ENCODE measurements at places on chromosomes 7 and 10.
A peak's percentile ranks its signal among the peaks of the same experiment; 100 is the strongest.

GRCh38 chr10:123019941-123020703 is 11.3 kb downstream of the ACADSB start:
- no peak for DNase-seq

GRCh38 chr7:157136372-157136771 is 2.4 kb upstream of the UBE3C start:
- no peak for DNase-seq

DNA sequence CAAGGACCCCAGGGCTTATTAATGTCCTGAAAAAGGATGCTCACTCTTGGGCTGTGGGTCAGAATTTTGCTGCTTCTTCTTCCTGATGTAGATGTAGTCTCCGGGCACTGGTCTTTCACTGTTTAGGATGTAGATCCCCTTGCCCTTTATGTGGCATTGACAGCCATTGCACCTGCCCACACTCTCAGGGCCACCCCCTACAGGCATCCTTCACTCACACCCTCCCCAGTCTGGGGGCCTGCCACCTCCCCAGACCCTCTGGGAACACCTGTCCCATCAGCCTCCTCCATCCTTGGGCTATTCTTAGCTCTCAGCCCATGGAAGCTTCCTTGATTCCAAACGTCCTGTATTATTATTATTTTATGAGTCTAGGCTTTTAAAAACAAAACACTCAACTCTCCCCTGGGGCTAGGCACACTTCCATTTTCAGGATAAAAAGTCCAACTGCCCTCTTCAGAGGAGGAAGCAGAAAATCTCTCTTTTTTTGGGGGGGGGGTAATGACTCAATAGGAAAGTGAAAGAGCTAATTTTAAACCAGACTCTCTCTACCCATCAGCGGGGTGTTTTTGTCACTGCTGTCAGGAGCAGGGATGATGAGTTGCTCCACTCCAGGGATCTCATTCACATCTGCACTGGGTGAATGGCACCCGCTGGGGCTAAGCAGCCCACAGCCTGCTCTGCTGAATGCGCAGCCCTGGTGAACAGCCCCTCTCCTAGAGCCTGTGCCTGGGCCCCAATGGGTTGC is 11.5 kb upstream of the KLRG2 start:
- DNase-seq, result peak; percentile 13

DNA sequence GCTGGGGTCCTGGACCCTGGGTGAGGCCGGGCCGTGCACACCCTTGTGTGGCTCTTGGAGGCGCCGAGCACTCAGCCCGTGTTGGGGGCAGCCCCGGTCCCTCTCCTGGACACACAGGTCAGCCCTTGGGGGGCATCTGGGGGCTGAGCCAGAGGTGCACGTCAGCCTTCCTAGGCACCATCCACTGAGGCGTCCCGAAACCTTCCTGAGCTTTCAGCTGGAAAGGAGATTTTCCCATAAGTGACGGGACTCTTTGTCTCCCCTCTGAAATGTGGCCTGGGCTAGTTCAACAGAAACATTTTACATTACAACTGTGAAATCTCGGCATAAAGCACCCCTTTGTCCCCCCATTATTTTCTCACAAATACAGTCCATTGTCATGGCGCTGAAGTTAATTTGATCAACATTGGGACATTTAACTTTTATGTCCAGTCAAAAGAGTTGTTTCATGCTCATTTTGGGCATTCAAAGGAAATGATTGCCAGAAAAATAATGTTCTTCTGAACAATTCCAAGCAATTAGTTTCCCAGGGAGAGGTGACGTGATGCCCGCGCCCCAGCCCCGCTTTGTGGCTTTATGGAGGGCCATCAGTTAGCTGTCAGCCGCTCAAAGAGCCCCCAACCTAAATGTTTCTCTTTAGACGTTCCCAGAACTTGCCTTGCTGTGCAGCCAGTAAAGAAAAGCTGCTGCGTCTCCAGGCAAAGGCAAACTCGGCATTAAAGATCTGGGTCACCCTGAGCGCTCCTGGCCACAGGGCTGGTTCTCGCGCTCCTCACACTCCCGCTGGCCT is 70.8 kb downstream of the NKX6-2 start:
- no peak for DNase-seq

DNA sequence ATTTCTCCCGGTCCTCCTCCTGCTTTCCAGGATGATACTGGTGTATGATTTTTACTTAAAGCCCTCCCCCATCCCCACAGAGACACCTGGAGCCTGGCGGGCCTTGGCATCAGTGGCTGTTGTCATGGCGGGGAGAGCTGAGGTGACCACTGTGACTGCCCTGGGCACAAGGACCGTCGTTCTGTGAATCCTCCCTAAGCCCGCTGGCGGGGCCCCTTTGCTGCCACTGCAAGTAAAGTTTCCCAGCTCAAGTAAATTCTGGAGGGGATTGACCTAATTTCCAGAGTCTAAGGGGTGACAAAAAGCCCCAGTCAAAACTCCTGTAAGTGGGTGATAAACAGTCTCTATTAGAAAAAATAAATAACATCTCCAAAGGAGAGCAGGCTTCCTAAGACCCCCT is 393.2 kb upstream of the PODXL start:
- DNase-seq, result no peak

DNA sequence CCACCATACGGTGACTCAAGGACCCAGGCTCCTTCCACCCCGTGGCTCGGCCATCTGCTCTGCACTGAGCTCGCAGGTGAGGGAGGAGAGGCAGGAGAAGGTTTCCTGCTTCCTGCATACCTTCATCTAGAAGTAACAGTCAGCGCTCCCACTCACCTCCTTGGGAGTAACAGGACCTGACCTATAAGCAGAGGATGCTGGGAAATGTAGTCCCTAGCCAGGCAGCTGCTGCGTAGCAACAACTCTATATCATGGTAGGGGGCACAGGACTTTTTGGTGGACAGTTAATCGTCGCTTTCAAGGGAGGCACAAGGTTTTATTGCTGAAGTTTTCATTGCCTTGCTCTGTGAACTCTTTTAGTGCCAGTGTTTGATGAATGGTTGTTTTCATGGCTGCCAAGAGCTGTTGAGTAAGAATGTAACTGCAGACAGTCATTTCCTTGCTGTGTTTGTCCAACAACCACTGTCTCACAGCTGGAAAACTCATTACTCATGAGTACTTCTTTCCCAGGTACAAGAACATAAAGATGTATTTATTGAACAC is 10.2 kb upstream of the ZFYVE27 start:
- no peak for DNase-seq

DNA sequence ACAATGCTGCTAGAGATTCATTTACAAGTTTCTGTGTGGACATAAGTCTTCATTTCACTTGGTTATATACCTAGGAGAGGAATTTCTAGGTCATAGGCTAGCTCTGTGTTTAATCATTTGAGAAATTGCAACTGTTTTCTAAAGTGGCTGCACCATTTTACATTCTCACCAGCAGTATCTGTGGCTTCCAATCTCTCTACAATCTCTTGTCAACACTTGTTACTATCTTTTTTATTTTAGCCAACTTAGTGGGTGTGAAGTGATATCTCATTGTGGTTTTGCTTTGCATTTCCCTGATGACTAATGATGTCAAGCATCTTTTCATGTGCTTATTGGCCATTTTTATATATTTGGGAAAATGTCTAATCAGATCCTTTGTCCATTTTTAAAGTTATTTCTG is 53.0 kb upstream of the DRGX start:
- DNase-seq, result no peak

- no peak for DNase-seq
These were observed 127.3 kb downstream of the CAMK1D start for GRCh38 chr10:12476656-12477055.

- DNase-seq, result no peak
These were observed 115.0 kb downstream of the PLXDC2 start for GRCh38 chr10:19930936-19931893.

DNA sequence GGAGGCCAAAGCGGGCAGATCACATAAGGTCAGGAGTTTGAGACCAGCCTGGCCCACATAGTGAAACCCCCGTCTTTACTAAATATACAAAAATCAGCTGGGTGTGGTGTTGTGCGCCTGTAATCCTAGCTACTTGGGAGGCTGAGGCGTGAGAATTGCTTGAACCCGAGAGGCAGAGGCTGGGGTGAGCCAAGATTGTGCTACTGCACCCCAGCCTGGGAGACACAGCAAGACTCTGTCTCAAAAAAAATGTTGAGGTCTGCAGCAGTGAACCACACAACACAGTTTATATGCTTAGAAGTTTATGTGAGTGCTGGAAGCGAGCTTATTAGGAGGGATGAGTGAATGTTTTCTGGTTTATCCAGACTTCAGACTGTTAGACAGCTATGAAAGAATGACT is 10.4 kb downstream of the LHPP start:
- DNase-seq, result no peak

- no peak for DNase-seq
These were observed 20.6 kb downstream of the IMPDH1 start for GRCh38 chr7:128389085-128389617.

DNA sequence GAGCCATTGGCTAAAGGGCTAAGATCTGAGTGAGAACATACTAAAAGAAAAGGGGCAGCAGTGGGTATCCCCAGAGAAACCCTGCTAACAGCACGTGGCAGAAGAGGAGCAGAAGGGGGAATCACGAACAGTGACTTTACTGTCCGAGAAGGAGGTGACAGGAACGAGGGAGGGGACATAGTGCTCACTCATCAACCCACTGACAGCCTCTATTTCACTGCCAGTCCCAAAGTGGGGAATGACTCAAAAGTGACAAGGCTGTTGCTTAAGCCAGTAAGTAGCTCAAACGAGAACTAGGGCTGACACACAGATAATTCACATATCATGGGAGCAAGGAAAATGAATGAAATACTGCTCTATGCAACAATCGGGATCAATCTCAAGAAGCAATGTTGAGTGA is 92.7 kb downstream of the RSU1 start:
- DNase-seq, result no peak

DNA sequence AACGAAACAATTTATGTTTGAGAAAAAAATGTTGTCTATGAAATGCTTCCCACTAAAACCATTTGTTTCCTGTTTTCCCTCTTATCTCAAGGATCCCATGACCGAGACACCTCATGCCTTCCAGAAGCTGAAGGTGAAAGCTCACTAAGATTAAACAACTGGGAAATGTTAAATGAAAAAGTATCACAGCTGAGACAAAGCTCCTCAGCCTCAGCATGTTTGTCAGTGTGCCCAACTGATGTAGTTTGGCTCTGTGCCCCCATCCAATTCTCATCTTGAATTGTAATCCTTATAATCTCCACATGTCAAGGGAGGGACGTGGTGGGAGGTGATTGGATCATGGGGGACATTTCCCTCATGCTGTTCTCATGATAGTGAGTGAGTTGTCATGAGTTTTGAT is 327.3 kb downstream of the HTR7 start:
- no peak for DNase-seq

GRCh38 chr7:100400656-100401055 is 27.4 kb downstream of the PILRA start:
- DNase-seq, result peak; percentile 10

GRCh38 chr7:1229202-1229947 is 3.3 kb upstream of the UNCX start:
- no peak for DNase-seq

DNA sequence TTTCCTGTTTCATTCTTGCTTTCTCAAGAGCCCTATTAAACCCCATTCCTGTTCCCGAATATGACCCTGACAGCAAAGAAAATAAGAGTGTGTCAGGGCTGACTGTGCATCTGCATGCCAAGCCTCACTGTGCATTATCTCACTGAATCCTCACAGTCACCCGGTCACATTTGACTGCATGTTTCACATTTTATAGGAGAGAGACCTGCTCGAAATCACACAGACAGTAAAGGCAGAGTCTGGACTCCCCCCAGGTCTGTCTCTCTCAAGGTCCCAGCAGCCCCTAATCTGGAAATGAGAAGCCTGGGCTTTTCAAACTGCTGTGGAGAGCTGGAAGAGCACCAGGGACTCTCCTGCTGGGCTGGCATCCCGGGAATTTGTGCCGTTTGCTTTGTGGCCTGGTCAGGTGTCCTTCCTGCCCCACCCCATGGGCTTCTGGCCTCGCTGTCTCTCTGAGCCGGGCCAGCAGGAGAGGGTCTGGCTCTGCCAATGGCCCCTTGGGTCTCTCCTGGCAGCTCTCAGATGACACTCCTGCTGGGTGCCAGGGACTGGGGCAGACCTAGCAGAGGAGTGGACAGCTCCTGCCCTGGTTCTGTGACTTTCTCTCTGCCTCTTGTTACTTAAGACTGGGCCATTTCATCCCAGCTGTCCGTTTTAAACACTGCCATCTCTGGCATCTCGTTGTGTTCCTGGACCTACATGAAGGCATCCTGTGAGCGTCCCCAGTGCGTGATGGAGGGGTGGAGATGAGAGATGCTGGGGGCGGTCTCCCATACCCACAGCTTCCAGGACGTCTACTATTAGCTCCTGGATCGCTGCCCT is 173.6 kb downstream of the ARHGAP12 start:
- DNase-seq, result no peak

GRCh38 chr7:7944619-7945282 is 23.8 kb upstream of the GLCCI1 start:
- DNase-seq, result peak; percentile 73

DNA sequence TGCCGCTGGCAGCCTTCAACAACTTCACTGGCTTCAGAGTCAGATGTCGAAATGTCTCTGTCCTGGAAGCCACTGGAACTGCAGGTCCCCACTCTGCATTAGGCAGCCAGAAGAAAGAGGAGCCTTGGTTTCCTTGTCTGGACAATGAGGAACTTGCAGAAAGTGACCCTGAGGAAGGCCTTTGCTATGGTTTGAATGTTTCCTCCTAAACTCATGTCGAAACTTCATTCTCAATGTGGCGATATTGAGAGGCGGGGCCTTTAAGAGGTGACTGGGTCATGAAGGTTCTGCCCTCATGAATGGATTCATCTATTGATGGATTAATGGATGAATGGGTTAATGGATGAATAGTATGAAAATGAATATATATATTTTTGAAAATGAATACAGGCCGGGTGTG is 61.6 kb upstream of the GPR26 start:
- DNase-seq, result no peak

DNA sequence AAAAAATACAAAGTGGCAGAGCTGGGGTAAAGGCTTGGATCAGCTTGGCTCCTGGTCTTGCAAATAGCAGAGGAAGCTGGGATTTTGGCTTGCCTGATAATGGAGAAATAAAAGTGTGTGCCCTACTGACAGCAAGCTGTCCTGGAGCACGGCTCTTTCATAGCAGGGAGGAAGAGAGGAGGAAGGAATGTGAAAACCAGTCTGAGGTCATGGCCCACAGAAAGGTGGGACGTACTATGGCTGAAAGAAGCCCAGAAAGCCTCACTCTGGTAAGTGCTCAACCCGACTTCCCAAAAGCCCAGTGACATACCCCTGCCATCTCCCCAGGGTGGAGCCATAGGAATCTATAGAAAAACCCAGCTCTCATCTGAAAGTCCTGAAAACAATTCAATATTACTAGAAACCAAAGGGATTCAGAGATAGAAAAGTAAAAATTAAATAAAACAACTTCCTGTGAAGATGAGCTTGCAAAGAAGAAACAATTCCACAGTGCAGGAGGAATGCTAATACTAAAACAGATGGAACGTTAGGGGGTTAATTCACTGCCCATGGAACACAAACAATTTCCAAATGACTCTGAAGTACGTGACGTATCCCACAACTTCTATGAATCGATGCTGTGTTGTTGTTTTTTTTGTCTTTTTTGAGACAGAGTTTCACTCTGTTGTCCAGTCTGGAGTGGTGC is 246.7 kb upstream of the PTN start:
- no peak for DNase-seq

GRCh38 chr10:55630491-55631056 is 730.5 kb downstream of the ZWINT start:
- DNase-seq, result no peak
